ENCODE measurements at places on chromosomes 6 and 20.

GRCh38 chr6:167327391-167327790 is 2.5 kb downstream of the TTLL2 start:
- DNase-seq: no peak

GRCh38 chr6:90454836-90455427 is 131.9 kb downstream of the MAP3K7 start:
- no peak for DNase-seq

DNA sequence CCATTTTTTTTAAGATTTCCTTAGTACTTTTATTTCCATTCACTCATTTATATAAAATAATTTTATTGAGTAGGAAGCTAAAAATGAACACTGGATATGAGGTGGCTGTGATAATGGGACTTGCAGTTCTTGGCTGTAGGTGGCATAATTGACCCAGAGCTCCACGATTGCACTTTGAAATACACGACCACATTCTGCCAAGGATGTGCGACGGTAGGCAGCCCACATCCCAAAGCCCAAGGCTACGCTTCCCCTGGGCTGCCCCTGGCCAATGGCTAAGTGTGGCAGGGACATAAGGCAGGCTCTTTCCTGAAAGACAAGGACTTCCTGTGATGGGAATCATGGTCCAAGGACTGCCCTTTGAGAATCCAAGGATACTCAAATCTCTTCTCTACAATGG is 43.7 kb upstream of the ADTRP start:
- DNase-seq: no peak

- DNase-seq: no peak
Measured at GRCh38 chr20:10639737-10640556, 33.9 kb downstream of the JAG1 start.
